EH (cell line): ENCODE measurements at places on chromosomes 6 and 20.

- DNase-seq: no peak
Measured at GRCh38 chr20:6726761-6727160, 40.7 kb upstream of the BMP2 start.

GRCh38 chr6:124389127-124389526 is 573.1 kb upstream of the RNF217 start:
- no peak for DNase-seq

DNA sequence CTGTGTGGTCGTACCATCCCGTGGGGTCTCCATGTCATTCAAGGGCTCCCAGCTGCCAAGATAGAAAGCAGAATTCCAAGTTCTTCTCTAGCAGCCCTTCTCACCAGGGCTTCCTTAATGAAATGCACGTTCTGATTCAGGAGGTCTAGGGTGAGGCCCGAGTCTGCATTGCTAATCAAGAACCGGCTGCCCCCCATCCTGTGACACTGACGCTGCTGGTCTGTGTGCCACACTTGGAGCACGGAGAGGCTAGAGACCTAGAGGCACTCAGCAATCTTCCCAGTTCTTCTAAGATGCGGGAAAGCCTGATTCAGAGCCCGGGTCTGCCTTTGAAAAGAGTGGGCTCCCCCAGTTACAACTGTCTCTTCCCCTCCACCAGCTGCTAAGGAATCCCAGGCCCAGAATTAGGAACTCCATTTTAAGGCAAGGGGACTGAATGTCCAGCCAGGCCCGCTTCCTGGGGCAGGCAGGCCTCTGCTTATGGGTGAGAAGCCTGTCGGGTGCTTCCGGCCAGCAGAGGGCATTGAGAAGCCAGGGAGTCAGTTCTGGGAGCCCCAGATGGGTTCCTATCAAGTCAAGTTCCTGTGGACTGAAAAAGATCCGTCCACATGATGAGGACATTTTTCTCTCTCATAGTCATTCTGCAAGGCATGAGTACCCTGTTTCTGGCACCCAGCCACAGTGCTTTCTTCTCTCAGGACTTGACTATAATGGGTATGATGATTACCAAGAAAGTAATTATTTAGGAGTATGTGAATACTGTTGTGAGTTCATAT is 69.8 kb upstream of the RIN2 start:
- DNase-seq: peak; percentile 96

GRCh38 chr6:5636210-5637030 is 370.3 kb downstream of the NRN1 start:
- no peak for DNase-seq

DNA sequence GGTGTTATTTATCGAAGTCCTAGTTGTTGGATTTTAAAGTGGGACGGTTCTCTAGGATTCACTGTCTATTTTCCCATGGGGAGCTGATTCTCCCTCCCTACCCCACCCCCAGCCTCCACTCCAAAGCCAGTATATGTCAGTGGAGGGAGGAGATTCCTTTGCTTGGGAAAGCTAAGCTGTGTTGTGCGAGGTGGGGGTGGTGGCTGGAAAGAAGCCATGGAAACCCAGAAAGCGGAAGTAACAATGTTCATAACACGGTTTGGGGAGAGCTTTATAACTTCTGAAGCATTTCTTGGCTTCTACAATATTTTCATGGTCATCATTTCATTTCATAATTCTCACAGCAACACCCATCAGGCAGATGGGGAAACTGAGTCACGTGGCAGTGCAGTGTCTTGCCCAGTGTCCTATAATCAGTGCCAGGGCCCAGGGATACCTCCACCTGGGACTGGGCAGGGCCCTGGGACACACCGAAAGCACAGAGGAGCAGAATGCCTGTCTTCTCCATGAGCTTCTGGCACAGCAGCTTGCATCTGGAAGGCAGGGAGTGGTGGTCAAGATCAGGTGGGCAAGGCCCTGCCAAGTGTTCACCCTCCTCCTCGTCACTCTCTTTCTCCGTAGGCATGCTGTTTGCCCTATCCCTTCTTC is 4.5 kb downstream of the SUN5 start:
- DNase-seq: no peak

GRCh38 chr6:156876302-156876701 is 99.1 kb downstream of the ARID1B start:
- DNase-seq: no peak

DNA sequence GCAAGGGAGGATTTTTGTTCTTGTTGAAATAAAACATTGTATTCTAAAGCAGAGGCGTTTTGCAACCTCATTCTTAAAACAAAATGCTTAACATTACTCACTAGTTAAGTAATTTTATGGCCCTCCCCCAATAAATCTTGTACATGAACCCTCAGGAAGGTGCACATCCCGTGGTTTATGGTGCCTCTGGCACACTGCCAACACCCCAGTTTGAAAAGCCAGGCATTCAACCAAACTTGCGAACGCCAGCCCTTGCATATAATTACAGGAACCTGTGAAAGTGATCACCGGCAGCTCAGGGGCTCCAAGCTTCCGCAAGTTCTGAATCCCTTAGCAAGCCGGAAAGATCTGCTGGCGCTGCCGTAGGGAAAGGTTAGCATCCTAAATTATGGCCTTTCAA is 1109.0 kb upstream of the FLRT3 start:
- peak; percentile 7 for DNase-seq

DNA sequence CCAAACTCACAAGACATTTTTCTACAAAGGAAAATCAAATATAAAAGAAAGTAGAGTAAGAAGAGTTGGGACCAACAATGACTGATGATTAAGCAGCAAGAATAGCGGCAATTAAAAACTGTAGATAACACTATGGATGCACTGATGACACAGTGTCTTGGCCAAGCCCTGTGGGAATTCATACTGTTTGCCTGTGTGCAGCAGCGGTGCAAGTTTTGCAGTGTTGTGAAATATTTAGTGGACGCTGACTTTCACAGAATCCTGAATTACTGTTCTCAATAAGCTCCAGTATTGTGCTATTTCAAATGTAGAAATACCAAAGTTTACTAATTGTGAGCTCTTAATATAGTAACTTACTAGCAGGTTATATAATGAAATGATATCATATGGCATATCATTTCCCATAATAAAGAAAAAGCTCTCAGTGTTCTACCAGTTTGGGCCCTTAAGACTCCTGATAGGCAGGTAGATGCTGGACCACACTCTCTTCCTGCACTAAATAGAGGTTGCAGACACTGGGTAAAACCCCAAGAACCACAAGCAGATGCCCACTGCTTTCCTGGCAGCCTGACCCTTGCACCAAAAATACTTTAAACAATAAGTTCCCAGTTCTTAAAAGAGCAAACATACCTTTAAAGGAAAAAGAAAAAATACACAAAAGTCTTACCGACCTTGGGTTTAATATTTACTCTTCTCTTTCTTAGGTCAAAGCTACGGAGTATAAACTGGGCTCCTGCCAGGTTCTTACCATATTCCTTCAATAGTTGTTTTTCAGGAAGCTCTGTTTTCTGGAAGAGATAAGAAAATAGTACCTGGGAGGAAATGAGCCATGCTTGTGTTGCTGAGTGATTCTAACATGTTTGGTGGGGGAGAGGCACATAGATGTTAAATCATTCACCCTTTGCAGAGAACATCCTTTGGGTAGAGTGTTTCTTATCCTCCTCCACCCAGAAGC is 41.6 kb downstream of the ANKEF1 start:
- no peak for DNase-seq

DNA sequence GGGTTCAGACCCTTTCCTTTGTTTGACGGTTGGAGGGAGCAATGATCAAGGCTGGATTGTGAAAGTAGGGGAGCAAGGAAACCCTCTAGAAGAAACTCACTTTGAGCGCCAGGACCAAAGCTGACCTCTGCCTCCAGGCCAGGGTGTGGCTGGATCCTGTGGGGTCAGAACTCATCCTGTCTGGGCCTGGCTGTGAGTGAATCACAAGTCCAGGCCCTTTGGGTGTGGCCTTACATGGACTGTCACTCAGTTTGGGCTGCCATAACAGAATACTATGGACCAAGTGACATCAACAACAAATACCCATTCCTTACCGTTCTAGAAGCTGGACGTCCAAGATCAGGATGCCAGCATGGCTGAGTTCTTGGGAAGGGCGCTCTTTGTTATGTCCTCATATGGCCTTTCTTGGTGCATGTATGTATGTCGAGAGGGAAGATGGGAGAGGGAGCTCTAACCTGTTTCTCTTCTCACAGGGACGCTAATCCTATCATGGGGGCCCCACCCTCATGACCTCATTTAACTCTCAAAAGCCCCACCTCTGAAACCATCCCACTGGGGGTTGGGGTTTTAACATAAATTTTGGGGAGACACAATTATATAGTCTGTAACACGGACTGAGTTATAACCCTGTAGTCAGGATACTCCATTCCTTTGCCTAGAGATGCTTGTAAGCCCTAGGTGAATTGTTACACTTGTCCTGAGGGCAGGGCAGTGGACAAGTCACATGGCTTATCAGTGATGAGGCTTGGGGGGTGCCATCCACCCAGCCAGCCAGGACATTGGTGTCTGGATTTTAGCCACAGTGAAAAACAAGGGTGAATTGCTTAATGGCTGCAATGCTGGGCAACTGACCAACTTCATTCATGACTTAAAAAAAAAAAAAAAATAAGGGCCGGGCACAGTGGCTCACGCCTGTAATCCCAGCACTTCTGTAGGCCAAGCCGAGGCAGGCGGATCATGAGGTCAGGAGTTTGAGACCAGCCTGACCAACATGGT is 80.0 kb downstream of the TRMT11 start:
- DNase-seq: no peak

DNA sequence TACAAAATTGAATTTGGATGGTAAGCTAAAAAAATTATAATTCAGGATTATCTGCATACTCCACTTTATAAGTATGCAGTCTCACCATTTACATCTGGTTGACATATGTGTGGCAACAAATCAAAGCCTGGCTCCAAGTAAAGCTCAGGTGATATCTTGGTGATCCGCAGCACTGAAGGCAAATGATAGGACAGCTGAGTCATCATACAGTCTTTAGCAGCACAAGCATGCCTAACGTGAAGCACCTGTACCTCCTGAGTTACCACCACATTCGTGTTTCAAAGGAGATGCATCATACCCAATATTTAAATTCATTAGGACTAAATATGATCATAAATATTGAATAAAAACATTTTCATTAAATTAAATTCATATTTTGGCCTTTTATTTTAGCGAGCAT is 11.8 kb upstream of the STX11 start:
- no peak for DNase-seq

GRCh38 chr6:11763460-11764249 is 14.9 kb downstream of the ADTRP start:
- peak; percentile 46 for DNase-seq

DNA sequence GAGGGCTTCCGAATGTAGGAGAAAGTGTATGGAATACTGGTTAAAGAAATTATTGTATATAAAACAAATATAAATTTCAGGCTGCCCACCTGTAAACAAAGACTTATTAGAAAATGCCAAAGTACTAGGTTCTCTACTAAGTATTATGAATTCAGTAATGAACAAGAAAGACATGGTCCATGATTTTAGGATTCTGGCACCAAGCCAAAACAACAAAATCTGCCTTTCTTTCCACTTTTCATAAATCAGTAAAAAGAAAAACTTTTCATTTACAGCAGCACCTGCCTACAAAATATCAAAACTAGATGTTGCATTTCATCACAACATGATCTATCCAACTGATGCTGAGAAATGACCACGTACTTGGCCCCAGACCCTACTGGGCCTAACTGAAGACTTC is 14.5 kb upstream of the SNRPB start:
- DNase-seq: no peak

DNA sequence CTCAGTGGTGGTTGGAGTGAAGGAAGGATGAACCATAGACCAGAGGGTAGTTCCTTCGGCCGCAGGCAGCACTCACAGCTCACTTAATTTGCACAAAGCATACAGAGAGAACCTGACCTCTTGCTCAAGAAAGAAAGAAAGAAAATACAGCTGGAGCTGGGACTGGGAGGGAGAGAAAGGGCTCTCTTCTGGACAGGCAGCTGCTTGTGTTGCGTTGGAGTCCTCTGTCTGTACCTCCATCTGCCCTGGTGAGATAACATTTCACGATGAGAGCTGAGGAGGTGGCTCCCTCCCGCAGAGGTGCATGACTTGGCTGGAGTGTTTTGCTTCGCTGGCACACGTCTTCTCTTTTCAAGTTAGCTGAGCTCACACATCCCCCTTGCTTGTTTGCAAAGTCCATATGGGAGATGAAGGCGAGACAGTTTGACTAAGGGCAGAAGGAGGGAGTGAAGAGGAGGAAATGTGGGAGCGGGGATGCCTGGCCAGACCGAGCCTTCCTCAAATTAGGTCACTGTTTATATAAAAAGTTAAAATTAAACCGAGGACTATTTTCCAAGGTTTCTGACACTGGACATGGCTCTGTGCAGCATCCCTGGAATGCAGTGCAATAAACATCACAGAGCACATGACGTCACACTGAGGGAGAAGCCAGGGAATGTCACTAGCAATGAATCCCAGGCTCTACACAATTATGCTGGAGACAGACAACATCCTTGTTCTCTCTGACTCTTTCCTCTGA is 359.4 kb downstream of the CD83 start:
- DNase-seq: peak; percentile 99

GRCh38 chr6:161244725-161245124 is 29.1 kb downstream of the AGPAT4 start:
- DNase-seq: no peak

DNA sequence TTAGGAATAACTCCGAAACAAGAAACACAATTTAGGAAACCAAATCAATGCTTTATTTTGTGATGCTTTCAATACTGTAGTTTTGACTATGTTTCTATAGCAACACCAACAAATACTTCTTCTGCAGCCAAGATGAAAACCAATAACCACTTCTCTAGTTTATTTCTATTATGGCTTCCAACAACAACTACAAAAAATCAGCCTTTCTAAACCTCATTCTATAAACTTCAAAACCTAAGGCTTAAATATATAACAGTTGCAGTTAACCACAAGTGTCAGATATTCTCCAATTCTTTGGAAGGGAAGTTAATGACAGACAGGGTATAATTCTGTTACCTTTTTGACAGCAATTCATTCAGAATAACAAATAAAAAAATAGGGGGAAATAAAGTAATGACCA is 80.9 kb downstream of the EPB41L2 start:
- no peak for DNase-seq

GRCh38 chr20:9523636-9524035 is 9.2 kb downstream of the LAMP5 start:
- DNase-seq: no peak

GRCh38 chr20:53073636-53074415 is 101.7 kb downstream of the TSHZ2 start:
- DNase-seq: no peak

DNA sequence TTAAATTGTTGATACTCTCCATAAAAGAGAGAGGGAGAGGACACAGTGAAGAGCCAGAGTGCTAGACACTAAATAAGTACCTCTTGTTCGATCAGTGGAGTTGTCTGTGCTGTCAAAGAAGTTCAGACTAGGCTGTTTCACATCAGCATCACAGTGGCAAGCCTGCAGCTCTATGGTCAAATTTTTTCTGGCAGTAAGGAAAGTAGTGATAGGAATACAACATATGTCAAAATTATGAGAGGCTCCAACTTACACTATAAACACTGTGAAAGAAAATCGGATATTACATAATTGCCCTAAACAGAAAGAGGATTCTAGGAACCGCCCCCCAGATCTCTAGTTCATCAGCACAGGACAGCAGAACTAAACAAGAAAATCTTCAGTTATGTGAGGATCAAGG is 23.1 kb downstream of the DNAH8 start:
- no peak for DNase-seq

- no peak for DNase-seq
Measured at GRCh38 chr6:7624796-7625710, 35.1 kb downstream of the SNRNP48 start.

GRCh38 chr20:21141825-21142224 is 15.9 kb downstream of the KIZ start:
- DNase-seq: no peak
